ENCODE measurements at places on chromosomes 5 and 9. TPM values are rescaled to one million over a fixed set of nuclear protein-coding genes. Genes with fewer than 3 reads are reported as not detected.

ACOT12 gene
- total RNA-seq = under 0.01 TPM

FSTL4 gene
- under 0.01 TPM for total RNA-seq

CFAP157 gene
- 0.27 TPM for total RNA-seq

SPAAR gene
- total RNA-seq = under 0.01 TPM

GABRA6 gene
- total RNA-seq = not detected

SOHLH1 gene
- total RNA-seq = not detected

LOX gene
- 14.3 TPM for total RNA-seq

MOB3B gene
- 0.54 TPM for total RNA-seq

EQTN gene
- total RNA-seq = not detected

SH3RF2 gene
- total RNA-seq = under 0.01 TPM

RUSC2 gene
- total RNA-seq = 17.8 TPM

WNT8A gene
- total RNA-seq = 1.1 TPM

ZNF454 gene
- 0.54 TPM for total RNA-seq

FBN2 gene
- total RNA-seq = 0.27 TPM

TLR4 gene
- 2.2 TPM for total RNA-seq

LCP2 gene
- total RNA-seq = 70.8 TPM

OSMR gene
- under 0.01 TPM for total RNA-seq

CNTLN gene
- total RNA-seq = 8.3 TPM

FAM78A gene
- total RNA-seq = 70.3 TPM

CCL19 gene
- total RNA-seq = not detected

MRRF gene
- 16.7 TPM for total RNA-seq

WNK2 gene
- under 0.01 TPM for total RNA-seq

PCDHA12 gene
- under 0.01 TPM for total RNA-seq

PIP5K1B gene
- total RNA-seq = 12.4 TPM

GBGT1 gene
- 54.9 TPM for total RNA-seq

BSPRY gene
- 55.7 TPM for total RNA-seq

PLPP7 gene
- total RNA-seq = 5.9 TPM

ECM2 gene
- total RNA-seq = not detected

CDKN2A gene
- total RNA-seq = 0.27 TPM

PCDHGA11 gene
- 1.3 TPM for total RNA-seq

AJM1 gene
- 0.27 TPM for total RNA-seq

ZMAT2 gene
- 22.1 TPM for total RNA-seq

NOXA1 gene
- total RNA-seq = 4.6 TPM

TCERG1 gene
- total RNA-seq = 61.7 TPM

SCGB3A1 gene
- not detected for total RNA-seq

LECT2 gene
- not detected for total RNA-seq

PCDH12 gene
- total RNA-seq = 0.54 TPM

FOXD4L6 gene
- total RNA-seq = under 0.01 TPM

ANP32B gene
- 12.1 TPM for total RNA-seq

PTPRD gene
- 16.2 TPM for total RNA-seq

C5orf52 gene
- total RNA-seq = not detected

KCNV2 gene
- total RNA-seq = under 0.01 TPM

ASPN gene
- not detected for total RNA-seq

GRPEL2 gene
- 4.0 TPM for total RNA-seq

EXOSC3 gene
- total RNA-seq = 46.9 TPM

ACTBL2 gene
- total RNA-seq = not detected

SLC6A7 gene
- under 0.01 TPM for total RNA-seq

ST8SIA4 gene
- total RNA-seq = 8.9 TPM
